Peyer's patch (tissue), 4 donors: ENCODE measurements at places on chromosomes 5 and 9. TPM values are rescaled to one million over a fixed set of nuclear protein-coding genes. Genes with fewer than 3 reads are reported as not detected.
A peak's percentile ranks its signal among the peaks of the same experiment; 100 is the strongest.

DNA sequence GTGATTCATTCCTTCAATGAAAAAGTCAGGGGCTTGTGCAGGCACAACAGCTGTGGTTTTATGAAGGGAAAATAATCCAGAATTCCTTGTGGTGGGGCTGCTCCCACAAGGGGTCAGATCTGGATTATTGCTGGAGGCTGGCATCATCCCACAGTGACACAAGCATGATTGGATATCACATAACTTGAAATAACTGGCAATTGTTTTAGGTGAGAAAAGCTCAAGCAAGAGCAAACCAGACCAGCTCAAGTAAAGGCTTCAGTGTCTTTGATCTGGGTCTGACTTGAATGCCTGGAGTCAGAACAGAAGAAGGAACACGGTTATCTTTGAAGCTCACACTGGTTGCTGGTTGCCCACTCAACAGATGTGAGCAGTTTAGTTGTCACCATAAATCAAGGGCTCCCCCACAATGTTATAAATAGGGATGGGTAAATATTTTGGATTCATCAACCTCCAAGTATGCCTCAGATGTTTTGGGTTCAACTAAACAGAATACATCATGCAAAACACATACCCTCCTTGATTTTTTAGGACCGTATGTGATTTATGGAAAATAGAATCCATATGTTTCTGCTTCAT is 3.1 kb upstream of the ZNF474 start:
- DNase-seq, result no peak

ADGRV1 gene
- 6.5 TPM for total RNA-seq

DNA sequence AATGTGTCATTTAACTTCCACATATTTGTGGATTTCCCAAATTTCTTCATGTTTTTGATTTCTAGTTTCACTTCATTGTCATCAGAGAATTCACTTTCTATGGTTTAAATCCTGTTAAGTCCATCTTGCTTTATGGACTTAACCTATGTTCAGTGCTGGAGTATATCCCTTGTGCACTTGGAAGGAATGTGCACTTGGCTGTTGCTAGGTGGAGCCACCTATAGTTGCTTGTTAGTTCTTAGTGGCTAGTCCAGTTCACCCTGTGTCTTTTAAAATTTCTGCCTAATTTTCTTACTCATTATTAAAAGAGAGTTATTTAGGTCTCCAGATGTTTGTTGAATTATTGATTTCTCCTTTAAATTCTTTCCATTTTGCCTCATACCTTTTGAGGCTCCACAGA is 1472.5 kb upstream of the CDH6 start:
- DNase-seq, result no peak

- DNase-seq, result no peak
Measured at GRCh38 chr5:169706071-169706470, 69.0 kb downstream of the DOCK2 start.

DNA sequence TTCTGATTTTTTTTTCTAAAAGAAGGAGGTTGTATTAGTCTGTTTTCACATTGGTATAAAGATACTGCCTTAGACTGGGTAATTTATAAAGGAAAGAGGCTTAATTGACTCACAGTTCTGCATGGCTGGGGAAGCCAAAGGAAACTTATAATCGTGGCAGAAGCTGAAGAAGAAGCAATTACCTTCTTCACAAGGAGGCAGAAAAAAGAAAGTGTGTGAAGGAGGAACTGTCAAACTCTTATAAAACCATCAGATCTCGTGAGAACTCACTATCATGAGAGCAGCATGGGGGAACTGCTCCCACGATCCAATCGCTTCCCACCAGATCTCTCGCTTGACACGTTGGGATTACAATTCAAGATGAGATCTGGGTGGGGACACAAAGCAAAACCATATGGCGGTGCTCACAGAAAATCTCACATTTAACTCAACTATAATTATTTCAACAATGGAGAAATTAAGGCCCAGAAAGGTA is 27.1 kb downstream of the DPYSL3 start:
- no peak for DNase-seq

GRCh38 chr5:135593141-135593540 is 14.3 kb upstream of the CXCL14 start:
- DNase-seq, result no peak

GRCh38 chr9:90408659-90409058 is 234.0 kb downstream of the DIRAS2 start:
- no peak for DNase-seq

OR1J2 gene
- total RNA-seq, result not detected

GRCh38 chr9:34520096-34520495 is 2.7 kb downstream of the ENHO start:
- DNase-seq, result no peak

DNA sequence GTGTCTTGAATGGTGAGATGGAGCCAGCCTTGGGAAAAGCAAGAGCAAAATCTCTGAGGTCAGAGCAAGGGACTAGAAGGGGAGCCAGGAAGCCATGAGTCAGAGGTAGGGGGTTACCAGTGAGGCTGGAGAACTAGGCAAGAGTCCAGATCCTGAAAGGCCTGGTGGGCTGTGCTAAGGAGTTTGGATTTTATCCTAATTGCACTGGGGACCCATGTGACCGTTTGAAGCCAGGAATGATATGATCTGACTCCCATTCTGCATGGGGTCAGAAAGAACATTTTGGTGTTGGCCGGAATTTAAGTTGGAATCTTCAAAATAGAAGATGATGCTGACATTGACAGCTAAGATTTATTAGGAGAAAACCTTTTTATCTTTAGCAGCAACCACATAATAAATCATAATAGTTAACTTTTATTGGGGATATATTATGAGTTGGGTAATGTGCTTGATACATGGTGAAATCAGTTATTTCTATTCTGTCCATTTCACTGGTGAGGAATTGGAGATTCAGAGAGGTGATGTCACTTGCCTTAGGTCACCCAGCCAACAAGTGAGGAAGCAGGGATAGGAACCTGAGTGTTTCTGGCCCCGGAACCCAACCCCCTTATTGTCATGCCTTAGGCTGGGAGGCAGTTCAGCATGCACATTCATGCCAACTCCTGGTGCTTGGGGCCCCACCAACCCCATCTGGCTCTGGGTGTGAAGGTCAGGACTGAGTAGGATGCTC is 61.5 kb upstream of the RARS1 start:
- DNase-seq, result no peak

GRCh38 chr5:135189024-135189423 is 155.0 kb upstream of the PITX1 start:
- DNase-seq, result no peak

GRCh38 chr9:93665128-93665636 is 88.8 kb downstream of the PHF2 start:
- DNase-seq, result peak; percentile 19

PLPPR1 gene
- 0.54 TPM for total RNA-seq

GRCh38 chr5:132495667-132496190 is 5.2 kb upstream of the IRF1 start:
- peak; percentile 84 for DNase-seq

- no peak for DNase-seq
Measured at GRCh38 chr5:56684159-56684558, 131.2 kb upstream of the MAP3K1 start.

- no peak for DNase-seq
Measured at GRCh38 chr5:31976169-31976568, 197.9 kb downstream of the GOLPH3 start.

NUTM2G gene
- not detected for total RNA-seq

- no peak for DNase-seq
Measured at GRCh38 chr5:178564811-178565550, 25.2 kb downstream of the COL23A1 start.

ANKRD33B gene
- 4.2 TPM for total RNA-seq

DNA sequence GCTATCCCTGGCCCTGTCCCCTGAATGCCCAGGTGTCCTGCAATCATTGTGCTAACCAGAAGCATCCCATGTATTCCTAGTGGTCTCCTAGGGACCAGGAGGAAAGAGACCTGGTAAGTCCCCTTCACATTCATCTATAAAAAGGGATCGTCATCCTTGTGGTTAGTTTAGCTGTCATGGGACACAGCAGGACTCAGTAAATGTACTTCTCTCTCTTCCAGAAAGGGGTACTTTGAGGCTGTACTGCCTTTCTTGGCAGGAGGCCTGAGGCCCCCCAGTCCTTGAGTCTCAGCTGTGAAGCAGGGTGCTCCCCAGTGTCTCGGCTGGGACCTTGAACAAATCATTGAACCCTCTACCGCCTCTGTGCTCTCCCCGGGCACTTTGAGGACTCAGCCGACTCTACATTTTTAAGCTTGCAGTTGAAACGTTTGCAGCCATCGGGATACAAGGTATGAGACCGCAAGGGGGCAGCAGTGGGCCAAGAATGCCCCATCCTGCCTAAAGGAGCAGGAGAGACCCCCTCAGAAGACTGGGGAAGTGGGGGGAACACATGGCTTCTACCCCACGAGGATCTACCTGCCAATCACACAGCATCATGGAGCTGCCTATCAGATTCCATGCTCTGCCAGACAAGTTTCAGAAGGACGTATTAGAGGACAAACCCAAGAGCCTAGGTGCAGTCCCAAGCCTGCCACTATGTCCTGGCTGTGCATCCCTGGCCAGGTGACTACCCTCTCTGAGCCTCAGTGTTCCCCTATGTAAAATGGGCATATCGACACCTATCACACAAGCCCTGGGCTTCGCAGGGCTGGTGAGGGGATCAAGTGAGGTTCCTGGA is 2.4 kb upstream of the PHYKPL start:
- peak; percentile 92 for DNase-seq
